ENCODE measurements at places on chromosomes 1 and 21. TPM values are rescaled to one million over a fixed set of nuclear protein-coding genes. Genes with fewer than 3 reads are reported as not detected.

DNA sequence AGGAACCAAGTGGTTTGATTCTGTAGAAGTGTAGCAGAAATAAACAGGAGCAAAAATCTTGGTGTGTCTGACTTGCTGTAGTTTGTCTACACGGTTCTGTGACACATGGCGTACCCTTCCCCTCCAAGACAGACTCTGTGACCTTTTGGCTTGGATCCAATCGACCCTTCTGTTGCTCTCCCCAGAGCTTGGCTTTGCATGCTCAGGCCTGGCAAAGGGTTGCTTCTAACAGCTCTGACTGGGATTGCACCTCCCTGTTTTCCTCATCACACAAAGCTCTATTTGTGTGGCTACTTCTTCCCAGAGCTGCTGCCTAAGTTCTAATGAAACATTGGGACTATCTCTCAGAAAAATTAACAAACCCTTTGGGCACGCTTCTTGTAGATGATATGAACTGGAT lies 24.0 kb downstream of the NGF start:
- no peaks in the 10 kb centered on the region for H3K36me3 ChIP-seq
- no peaks in the 10 kb centered on the region for H3K4me1 ChIP-seq
- H3K4me3 ChIP-seq = no peak overlapping the region
- H3K27me3 ChIP-seq = no peaks in the 10 kb centered on the region
- no peak for DNase-seq
- no peak overlapping the region for H3K27ac ChIP-seq

The FCRLB gene
- 0.24 TPM for total RNA-seq

The GOLT1A gene
- total RNA-seq = not detected

The RIPK4 gene
- total RNA-seq = not detected
